ENCODE measurements at places on chromosomes 13 and 19.

DNA sequence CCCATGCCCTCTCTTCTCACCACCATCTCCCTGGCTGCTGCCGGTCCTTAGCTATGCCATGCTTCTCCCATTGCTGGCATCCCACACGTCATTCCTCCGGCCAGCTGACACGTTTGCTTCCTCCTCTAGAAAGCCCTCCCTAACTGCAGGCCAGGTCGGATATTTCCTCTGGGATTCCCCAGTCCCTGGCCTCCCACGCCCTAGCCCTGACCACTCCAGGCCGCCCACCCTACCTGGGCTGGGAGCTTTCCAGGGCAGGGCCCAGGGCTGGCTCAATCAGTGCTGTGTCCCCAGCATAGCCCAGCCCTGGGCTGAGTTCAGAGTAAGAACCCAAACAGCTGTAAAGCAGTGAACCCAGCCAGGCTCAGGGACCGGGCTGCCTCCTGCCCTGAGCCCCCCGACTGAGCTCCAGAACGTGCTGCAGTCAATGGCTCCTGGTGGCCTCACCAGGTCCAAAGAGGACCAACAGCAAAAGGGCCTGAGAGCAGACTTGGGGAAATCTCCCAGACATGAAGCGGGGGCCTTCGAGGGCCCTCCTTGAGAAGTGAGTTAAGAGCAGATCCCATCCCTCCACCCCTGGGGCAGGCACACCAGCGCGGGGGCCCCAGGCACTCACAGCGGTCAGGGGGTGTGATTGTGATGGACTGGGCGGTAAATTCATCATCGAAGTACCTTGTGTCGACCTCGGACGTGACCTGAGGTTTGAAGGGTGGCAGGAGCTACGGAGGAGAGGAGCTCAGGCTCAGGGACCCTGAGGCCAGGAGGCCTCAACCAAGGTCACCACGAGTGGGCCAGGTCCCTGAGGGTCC, 8.1 kb upstream of the CCNP start:
- no peak for DNase-seq

GRCh38 chr13:71924931-71925330, 57.9 kb upstream of the DACH1 start:
- DNase-seq = no peak

- DNase-seq = no peak
Measured at GRCh38 chr13:70107498-70108281, at the start of gene ATXN8OS. ATXN8OS (plus strand) TSS chr13:70107826.

DNA sequence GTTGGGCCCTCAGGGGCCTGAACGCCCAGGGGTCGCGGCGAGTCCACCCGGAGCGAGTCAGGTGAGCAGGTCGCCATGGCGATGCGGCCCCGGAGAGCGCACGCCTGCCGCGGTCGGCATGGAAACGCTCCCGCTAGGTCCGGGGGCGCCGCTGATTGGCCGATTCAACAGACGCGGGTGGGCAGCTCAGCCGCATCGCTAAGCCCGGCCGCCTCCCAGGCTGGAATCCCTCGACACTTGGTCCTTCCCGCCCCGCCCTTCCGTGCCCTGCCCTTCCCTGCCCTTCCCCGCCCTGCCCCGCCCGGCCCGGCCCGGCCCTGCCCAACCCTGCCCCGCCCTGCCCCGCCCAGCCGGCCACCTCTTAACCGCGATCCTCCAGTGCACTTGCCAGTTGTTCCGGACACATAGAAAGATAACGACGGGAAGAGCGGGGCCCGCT, at the start of gene CCNA1:
TSS of gene CCNA1 (plus strand) at position 390 of the 439 bp plus-strand sequence. CDS start 562 bp downstream, outside the sequence.
- DNase-seq = no peak

GRCh38 chr19:32339988-32340874, 5.2 kb upstream of the ZNF507 start:
- DNase-seq = peak; percentile 42

DNA sequence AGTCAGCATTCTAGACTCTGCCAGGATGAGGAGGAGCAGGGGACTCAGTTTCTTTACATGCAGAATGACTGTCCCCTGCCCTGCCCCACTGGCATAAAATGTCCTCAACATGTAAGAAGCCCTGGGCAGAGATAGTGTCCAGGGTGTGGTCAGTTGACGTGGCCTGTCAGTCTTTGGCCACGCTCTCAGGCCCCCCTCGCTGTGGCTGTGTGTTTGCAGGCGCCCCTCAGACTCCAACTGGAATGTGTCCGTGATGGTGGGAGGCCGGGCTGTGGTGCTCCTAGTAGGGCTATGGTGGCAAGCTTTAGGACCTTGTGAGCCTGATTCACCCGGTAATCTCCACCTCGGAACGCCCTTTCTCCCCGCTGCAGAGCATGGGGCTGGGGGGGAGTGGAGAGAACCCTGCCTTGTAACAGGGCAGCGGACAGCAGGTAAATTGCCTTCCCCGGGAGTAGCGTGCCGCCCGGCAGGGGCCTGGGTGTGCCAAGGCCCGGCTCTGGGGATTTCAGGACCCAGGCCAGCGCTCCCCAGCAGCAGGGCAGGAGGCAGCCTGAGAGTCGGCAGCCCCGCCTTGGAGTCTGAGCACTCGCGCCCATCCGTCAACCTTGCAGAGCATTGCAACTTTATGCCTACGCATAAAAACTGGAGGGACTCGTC, 62.3 kb downstream of the CHST8 start:
- no peak for DNase-seq

DNA sequence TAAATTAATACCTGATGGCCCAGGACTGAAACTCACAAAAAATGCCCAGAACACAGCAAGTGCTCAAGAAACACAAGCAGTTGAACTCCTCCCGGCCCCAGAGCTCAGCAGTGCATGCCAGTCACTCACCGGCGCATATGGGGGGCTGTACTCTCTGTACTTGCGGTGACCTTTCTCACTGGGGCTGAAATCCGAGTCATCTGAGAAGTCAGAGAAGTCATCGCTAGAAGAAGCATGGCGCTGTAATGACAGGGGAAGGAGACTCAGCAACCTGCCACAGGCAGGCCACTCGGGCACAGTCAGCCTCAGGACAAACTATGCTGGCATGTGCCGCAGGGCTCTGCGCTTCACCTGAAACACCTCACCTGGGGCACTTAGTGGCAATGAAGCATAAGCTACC, 19.7 kb downstream of the ZC3H4 start:
- no peak for DNase-seq

- DNase-seq = no peak
Measured at GRCh38 chr19:11736696-11737095, 2.0 kb downstream of the ZNF823 start.

- no peak for DNase-seq
Measured at GRCh38 chr19:38786572-38787265, 2.3 kb upstream of the LGALS7B start.

DNA sequence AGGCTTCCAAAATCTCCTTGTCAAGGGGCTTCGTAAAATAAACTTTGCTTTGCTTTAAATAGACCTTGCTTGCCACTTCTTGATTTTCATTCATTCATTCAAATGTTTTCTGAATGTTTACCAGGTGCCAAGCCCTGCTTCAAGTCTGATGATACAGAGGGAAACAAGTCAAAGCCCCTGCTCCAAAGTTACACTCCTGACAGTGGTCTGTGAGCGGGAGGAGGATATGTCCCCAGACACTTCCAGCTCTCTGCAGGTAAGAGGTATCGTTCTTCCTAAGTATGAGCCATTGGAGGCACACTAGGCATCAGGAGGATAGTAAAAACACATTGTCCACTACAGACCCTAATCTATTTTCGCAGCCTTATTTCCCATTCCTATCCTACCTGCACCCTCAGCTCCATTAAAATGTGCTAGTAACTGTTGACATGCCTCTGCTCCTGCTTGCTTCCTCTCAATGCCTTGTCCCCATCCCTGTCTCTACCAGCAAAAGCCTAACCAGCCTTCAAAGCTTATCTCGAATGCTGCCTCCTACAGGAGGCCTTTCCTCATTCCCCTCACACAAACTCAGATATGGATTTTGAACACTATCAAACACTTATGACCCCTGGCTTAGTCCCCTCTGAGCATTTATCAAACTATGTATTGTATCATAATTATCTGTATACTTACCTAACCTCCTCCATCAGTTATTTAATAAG, 6.2 kb upstream of the WBP4 start:
- no peak for DNase-seq

- DNase-seq = no peak
Measured at GRCh38 chr19:29487432-29487831, 38.4 kb upstream of the VSTM2B start.

GRCh38 chr19:52140032-52140710, 433 bp upstream of the ZNF616 start:
- no peak for DNase-seq

DNA sequence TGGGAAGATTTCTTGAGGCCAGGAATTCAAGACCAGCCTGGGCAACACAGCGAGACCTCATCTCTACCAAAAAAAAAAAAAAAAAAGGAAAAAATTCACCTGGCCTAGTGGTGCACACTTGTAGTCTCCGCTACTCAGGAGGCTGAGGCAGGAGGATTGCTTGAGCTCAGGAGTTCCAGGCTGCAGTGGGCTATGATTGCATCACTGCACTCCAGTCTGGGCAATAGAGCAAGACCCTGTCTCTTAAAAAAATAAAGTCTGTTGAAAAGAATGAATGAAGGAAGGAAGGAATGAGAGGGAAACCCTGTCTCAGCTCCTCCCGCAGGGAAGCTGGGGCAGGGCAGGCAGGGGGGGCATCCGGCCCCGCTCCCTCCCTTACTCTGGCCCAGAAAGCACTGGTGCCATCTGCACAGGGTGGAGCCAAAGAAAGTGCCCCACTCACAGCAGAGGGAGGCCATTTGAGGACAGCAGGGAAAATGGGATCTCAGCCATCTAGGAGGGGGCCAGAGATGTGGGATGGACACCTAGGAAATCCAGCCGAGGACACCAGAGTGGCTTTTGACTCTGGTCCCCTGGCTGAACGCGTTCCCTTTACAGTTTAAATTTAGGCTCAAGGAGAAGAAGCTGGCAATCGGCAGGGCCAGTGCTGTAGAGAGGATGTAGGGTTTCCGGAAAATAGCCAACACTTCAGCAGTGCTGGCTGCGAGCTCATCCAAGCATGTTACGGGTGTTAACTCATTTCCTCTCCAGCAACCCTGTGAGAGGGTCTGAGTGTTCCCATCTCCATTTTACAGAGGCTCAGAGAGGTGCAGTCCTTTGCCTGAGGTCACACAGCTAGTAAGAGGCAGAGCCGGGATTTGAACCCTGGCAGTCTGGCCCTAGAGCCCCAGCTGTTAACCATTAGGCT, 3.6 kb upstream of the HPN start:
- no peak for DNase-seq

- no peak for DNase-seq
Measured at GRCh38 chr13:95237310-95237870, 63.9 kb downstream of the ABCC4 start.

- DNase-seq = peak; percentile 23
Measured at GRCh38 chr19:31350693-31351055, 1.4 kb upstream of the TSHZ3 start.

GRCh38 chr19:7408251-7408650, 59.5 kb downstream of the ARHGEF18 start:
- no peak for DNase-seq

DNA sequence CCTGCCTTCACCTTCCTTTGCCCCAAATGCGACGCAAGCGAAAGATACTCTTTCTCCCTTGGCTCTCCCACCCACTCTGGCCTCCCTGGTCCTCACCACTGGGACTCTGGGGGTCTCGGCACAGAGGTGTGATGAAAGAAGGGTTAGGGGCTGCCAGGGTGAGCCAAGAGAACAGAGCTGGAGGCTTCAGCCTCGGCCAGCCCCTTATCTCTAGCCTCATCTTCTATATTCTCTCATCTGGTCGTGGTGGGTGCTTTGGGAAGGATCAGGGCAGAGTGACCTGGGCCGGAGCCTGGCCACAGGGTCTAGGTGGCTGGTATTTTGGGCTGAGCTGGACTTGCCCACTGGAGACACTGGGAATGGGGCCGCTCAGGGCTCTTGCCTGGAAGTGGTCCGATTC, 71.1 kb upstream of the KCTD15 start:
- no peak for DNase-seq

- DNase-seq = no peak
Measured at GRCh38 chr19:48511321-48511731, 309 bp downstream of the LMTK3 start.

DNA sequence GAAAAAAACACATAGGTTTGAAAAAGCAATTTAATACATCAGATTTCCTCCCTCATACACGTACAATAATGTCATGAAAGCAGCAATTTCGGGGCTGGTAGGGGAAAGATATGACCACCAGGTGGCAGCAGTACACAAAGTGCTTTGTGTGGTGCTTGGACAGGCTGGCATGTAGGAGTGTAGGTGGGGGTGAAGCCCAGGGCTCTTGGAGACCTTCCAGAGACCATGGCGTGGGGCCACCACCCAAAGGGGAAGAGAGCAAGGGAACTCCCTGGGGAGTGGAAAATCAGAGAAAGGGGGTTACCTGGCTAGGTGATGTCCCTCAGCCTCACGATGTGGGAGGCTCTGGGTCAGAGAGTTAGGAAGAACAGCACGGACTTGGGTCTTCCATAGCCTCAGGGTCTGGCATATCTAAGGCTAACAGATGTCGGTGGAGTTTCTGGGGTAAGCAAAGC, 11.8 kb upstream of the CCNA1 start:
- DNase-seq = peak; percentile 62

GRCh38 chr19:55254625-55254977, 4.2 kb downstream of the PPP6R1 start:
- no peak for DNase-seq

DNA sequence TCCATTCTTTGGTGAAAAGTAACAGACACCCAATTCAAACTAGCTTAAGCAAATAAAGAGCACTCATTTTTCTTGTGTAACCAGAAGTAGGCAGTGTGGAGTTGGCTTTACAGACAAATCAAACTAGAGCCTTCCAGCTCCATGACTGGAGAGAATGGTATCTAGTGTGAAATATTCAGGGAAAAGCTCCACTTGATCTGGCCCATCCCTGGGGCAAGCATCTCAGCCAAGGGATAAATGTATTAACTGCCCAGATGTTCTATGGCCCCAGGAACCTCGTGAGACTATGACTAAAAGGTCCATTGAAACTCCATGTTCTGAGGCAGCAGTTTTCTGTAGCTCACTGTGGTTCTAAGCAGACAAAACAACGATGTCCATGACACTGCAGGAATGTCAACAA, 49.9 kb downstream of the TBC1D4 start:
- no peak for DNase-seq

DNA sequence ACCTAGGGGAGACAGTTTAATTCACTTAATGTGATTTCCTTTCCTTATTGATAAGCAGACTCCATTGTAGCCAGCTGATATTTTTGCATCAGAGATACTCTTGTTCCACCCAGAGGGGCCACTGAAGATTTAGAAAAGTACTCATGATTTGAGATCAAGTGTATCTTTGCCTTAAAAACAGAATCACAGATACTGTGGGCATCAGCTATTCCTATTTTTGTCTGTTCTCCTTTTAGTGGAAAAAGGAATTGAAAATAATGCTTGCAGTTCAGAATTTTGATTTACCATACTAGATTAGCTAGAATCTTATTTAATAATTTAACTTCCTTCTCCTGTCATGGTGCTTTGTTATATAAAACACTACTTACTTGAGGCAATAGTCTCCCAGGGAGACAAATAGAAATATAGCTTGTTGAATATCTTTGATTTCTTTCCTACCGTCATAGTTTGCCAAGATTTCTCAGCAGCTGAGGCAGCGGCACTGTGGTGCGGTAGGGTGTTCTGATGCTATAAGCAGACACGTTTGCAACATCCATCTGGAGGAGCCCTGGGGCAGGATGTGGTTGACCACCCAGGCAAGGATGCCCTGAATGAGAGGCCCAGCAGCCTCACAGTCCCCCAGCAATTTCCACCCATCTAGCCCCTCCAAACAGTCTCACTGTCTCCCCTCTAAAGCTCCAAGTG, 47.0 kb upstream of the RAP2A start:
- peak; percentile 13 for DNase-seq

- DNase-seq = no peak
Measured at GRCh38 chr13:64928696-64929499, 2301.2 kb downstream of the PCDH9 start.

Measured in CD4-positive, alpha-beta T cell treated with Interleukin-21 for 1 hour (primary cell).